ENCODE measurements at places on chromosomes 4 and X.

- no peak for DNase-seq
Observed at GRCh38 chr4:101540336-101540735, 193.0 kb upstream of the PPP3CA start.

- DNase-seq, result no peak
Observed at GRCh38 chr4:24680746-24681448, 96.5 kb upstream of the DHX15 start.

GRCh38 chrX:150700107-150700506 is 6.9 kb downstream of the MTMR1 start:
- DNase-seq, result no peak

GRCh38 chrX:12946838-12947544 is 27.9 kb upstream of the TMSB4X start:
- DNase-seq, result peak; percentile 65

GRCh38 chrX:46626566-46626965 is 53.0 kb downstream of the CHST7 start:
- DNase-seq, result no peak

DNA sequence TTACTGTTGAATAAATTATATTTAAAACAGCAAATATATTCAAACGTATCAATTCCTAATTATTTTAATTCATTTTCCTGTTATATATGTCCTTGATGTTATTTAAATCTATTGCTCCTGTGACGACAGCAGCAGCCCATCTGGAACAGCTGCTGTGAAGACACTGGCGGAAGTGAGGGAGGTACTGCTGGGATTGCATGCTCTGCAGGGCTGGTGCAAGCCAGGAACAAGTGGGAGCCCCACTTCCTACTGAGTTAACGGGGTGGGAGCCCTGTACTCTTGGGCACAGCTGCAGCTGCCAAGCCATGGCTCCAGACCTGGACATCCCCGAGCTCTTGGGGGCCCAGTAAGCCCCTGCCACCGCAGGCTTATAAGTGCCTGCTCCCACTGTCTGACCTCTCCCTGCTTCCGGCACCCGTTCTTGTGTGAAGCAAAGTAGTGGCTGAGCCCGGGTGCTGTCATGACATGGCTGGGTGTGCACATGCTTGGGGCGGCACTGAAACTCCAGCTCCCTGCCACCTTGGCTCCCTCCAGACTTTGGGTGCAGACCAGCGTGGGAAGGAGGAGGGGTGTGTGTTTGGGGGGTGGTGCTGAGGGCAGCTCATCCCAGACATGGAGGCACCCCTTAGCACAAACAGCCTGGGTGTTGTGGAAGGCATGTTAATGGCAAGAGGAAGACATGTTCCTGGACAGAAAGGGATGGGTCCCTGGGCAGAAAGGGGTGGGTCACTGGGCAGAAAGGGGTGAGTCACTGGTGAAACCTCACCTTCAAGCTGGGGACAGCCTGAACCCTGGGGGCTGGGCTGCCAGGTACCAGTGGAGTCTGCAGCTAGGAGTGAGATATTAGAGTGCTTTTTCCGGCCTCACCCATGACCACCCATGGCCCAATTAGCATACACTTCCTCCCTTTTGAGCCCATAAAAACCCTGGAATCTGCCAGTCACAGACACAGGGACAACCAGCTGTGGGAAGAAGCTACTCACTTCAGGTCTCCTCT is 1981.3 kb upstream of the IGFBP7 start:
- no peak for DNase-seq

- no peak for DNase-seq
Observed at GRCh38 chr4:25863831-25864418, 1.1 kb upstream of the SEL1L3 start.

DNA sequence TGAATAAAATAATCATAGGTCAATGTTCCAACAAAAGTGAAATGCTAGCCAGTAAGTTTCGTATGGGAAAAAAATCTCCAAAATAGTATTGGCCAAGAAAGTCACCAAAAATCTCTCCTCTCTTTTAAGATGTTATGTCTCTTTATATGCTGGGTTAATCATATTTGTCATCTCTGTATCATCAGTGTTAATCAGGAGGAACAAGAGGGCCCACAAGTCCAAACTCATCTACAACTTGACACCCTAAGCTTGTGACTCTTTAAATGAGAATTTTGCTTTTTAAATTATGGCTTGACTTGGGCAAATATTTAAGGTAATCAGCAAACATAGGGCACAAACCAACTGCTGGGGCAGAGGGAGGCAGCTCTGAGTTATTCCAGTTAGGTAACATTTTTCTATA is 75.5 kb downstream of the AMMECR1 start:
- no peak for DNase-seq

- DNase-seq, result no peak
Observed at GRCh38 chrX:78658845-78659744, at the start of gene RTL3. Gene RTL3, minus strand, starts transcription at chrX:78659328. Its CDS starts 908 bp downstream, at chrX:78658420.

DNA sequence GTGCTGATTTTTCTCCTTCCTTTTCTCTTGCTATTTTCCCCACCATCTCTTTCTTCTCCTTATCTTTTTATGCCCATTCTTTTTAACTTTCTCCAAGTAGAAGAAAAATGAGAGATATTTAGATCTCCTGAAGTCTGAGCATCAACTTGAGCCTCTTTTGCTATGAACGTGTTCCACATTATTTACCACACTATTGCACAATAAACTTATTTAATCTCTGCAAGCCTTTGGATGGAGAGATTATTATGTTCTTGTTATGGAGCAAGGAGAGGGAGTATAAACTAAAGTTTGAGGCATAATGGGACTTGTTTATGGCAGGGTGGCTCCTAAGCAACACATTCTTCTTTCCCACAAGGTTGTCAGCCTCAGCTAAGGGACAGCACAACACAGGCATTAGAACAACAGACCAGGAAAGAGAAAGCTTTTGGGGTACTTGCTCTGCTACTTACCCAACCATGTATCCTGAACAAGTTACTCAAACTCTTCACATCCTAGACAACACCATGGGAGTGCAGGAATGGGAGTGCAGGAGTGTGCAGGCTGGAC is 365.5 kb upstream of the BOD1L1 start:
- no peak for DNase-seq

DNA sequence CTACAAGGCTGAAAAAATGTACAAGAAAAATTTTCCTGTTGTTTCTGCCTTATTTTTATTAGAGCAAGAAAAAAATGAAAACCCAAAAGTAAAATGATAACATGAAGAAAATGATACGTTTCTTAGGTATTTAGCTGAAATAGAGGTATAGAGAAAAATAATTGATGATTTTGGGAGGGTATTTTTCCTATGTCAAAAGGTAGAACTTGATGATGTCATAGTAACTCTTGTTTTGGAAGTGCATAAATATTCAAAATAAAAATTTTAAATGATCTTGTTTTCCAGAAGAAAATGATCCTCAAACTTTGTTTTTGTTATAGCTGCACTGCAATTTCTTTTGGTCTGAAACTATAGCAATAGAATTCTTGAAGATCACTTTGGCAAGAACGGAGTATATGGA is 608.8 kb upstream of the BOD1L1 start:
- DNase-seq, result no peak

- DNase-seq, result peak; percentile 27
Observed at GRCh38 chrX:45769761-45770582, 569.3 kb upstream of the DIPK2B start.

- DNase-seq, result no peak
Observed at GRCh38 chrX:40142417-40142816, 44.7 kb upstream of the BCOR start.

GRCh38 chr4:140281828-140282552 is 91.5 kb upstream of the SCOC start:
- DNase-seq, result no peak

- DNase-seq, result no peak
Observed at GRCh38 chrX:109399831-109400230, 82.1 kb downstream of the GUCY2F start.

DNA sequence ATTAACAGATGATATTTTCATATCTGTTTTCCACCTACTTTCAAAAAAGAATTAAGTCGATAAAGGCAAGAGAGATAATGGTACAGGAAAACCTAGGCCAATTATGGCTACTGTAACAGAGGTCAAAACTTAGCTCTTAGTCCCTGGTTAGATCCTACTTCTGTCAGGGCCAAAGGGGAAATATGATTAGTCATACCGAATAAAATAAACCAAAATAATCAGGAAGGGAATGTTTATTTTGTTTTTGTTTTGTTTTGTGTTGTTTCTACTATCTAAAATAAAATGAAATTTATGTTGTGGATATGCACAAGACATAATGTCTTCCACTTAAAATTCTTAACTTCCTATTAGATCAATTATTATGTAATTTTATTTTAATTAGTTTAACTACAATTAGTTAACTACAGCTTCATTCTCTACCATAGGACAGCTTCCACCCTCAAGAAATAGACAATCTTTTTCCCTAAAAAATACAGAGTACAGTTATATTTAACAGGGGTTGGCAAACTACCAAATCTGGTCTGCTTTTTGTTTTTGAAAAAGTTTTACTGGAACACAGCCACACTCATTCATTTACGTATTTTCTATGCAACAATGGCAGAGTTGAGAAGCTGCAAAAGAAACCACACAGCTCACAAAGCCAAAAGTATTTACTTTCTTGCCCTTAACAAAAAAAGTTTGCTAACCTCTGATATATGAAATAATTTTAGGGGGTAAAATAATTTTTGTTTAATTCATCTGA is 25.4 kb downstream of the TMEM47 start:
- DNase-seq, result no peak

GRCh38 chrX:146854281-146854680 is 39.7 kb upstream of the CXorf51A start:
- no peak for DNase-seq

GRCh38 chrX:17355976-17356375 is 19.0 kb upstream of the NHS start:
- DNase-seq, result no peak

- no peak for DNase-seq
Observed at GRCh38 chr4:10746371-10747171, 62.0 kb upstream of the CLNK start.

DNA sequence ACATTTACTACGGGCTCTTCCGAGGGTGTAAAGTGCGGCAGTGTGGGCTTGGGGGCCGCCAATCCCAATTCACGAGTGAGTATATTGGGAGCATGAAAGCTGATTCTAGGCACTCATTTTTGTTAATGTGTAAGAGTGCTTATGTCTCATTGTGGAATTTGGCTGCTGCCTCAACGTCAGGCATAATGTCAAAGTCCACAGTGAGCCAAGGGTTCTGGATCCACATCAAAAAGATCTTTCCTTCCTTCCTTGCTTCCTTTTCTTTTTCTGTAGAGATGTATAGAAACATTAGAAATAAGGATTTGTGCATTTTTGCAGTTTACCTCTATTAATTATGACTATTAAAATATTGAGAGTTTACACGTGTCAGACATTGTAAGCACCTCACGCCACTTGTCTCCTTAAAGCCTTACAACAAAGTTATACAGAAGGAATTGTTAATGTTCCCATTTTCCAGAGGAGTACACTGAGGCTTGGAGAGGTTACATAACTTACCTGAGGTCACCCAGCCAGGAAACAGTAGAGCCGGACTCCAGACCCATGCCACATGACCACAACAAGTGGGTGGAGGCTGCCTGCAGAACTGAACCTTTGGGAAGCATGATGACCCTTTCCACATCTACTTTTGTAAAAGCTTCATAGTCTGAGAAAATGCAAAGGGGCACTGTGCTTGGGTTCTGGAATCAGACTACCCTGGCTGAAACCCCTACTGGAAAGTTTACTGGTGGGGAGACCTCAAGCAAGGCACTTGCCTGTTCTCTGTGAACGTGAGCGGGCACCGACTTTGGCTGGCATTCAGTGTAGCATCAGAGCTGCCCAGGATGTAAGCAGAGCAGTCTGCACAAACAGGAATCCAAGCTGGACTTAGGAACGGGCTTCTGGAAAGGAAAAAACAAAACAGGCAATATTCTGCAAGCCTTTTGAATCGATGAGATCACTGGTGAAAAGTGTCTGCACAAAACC is 761 bp downstream of the CLRN2 start:
- DNase-seq, result no peak

- no peak for DNase-seq
Observed at GRCh38 chr4:134687646-134688628, 486.3 kb upstream of the PABPC4L start.

- DNase-seq, result no peak
Observed at GRCh38 chr4:143280861-143281260, 55.8 kb upstream of the GAB1 start.

DNA sequence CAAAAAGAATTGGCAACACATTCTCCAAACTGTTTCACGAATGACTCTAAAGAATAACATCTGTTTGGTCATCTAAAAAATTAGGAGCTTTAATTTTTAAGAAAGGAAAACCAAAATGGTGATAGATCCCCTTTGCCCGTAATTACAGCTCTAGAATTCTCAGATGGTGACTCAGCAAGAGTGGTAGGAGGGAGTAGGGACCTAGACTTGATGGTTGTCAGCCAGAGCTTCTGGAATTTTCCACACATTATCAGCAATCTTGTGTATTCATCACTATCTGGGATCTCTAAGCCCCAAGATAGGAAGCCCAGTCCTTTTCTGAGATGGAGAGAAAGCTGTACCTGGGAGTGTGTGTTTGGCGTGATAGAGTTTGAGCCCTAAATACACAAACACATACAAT is 103.9 kb upstream of the RAB40AL start:
- no peak for DNase-seq

DNA sequence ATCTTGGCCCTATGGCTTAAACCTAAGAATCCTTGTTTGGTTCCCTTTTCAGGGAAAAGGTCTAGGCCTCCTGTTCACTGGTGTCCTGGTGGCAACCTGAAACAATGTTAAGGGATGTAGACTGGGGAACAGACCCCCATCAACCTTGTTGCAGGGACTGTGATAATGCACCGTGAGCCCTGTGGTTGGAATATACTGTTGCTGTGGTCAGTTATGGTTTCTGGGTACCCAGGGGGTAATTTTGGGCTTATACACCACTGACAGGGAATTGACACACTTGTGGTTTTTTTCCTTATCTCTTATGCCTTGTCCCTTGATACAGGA is 64.0 kb upstream of the WDR1 start:
- DNase-seq, result no peak

DNA sequence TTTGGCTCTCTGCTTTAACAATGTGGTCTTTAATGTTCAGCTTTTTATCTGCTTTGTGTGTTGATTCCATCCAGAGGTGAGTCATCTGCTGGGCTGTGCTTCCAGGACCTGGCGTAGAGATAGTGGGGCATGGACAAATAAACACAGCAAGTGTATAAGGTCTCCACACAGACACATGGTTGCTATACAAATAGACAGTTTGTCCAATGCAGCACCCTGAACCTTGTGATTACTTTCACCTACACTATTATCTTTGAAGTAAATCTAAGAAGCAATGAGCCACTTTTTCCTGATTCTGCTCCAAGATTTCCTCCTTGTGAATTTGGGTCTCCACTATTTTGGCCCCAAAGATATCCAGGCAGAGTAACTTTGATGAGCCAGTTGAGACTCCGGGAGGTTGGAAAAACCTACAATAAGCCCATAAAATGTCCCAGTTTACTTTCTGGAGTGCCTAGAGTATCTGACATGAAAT is 12.1 kb downstream of the PPARGC1A start:
- no peak for DNase-seq
